ENCODE measurements at places on chromosomes 4 and X. TPM values are rescaled to one million over a fixed set of nuclear protein-coding genes. Genes with fewer than 3 reads are reported as not detected.

ATP8A1 gene
- 42.0 TPM for polyA plus RNA-seq

GUCY2F gene
- polyA plus RNA-seq, result 0.03 TPM

DNA sequence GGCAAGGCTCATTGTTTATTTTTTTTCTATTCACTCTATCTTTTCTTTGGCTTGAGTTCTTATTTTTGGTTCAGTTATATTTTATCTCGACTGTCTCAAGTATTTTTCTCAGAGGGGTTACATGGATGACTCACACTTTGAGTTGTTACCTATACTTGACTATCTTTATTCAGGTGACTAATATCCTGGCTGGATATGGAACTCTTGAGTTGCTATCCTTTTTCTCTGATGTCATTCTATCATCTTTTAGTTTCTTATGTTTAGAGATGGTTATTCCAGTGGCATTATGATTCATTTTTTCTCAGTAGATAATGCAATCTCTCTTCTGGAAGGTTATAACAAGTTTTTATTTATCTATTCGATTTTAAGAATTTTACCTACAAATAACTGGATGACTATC is 117.9 kb downstream of the COX18 start:
- DNase-seq, result no peak

GRCh38 chr4:122854447-122855352 is 28.1 kb downstream of the FGF2 start:
- peak; percentile 50 for DNase-seq

DNA sequence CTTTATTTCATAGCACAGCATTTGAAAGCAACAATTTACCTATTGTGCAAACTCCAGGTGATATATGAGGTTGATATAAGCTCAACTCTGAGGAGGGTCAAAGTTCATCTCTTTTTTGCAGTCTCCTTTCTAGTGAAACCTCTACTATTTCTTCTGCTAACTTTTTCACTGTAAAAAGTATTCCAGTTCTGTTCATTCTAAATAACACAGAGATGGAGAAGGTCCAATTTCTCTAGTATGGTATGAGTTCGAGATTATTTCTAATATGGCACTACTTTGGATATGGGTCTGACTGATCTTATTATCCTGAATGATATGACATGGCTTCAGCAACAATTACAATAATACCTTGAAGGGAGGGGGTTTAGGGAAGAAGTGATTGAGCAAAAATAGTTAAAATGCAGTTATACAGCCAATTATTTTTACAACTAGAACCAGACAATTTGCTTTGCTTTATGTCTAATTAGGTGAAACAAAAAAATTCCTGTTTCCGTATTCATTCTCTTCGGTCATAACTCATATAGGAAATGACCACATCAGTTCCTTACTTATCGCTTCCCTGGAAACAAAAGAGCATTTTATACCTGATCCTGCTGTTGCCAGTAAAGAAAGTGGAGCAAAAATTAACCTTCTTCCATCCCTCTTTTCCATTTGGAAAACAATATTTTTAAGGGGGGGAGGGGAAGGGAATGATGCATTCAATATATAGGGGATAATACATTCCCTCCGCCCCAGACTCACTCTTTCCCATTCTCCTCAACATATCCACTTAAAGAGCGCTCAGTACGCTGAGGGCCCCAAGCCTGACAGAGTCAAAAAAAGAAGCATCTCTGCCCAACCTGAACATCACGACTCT is 1.0 kb downstream of the TBC1D9 start:
- no peak for DNase-seq

BCAP31 gene
- 126 TPM for polyA plus RNA-seq

- DNase-seq, result no peak
Observed at GRCh38 chr4:143344774-143345173, 8.1 kb downstream of the GAB1 start.

- DNase-seq, result no peak
Observed at GRCh38 chrX:132518401-132518800, 29.6 kb upstream of the MBNL3 start.

CXXC4 gene
- 16.1 TPM for polyA plus RNA-seq

- DNase-seq, result no peak
Observed at GRCh38 chr4:174038481-174038880, 245.0 kb downstream of the FBXO8 start.

- no peak for DNase-seq
Observed at GRCh38 chr4:122635205-122635604, 14.3 kb upstream of the IL21 start.

- DNase-seq, result no peak
Observed at GRCh38 chrX:24186483-24186882, 37.0 kb downstream of the ZFX start.

DNA sequence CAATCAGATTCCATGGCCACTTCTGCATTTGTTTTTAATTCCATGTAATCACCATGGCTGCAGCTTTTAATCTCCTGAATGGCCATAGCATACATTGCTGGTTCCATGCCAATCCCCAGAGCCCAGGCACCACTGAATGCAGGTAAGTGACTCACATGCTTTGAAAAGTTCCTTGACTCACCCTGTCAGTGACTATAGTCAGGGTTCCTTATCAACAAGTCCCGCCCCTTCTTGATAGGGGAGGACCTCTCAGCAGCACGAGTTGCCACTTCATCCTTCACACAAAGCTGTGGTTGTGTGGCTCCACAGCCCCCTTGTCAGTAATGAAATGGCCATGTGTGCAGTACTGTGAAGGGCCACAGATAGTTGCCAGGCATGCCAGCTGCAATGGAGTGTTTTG is 516.6 kb downstream of the PPARGC1A start:
- no peak for DNase-seq

DNA sequence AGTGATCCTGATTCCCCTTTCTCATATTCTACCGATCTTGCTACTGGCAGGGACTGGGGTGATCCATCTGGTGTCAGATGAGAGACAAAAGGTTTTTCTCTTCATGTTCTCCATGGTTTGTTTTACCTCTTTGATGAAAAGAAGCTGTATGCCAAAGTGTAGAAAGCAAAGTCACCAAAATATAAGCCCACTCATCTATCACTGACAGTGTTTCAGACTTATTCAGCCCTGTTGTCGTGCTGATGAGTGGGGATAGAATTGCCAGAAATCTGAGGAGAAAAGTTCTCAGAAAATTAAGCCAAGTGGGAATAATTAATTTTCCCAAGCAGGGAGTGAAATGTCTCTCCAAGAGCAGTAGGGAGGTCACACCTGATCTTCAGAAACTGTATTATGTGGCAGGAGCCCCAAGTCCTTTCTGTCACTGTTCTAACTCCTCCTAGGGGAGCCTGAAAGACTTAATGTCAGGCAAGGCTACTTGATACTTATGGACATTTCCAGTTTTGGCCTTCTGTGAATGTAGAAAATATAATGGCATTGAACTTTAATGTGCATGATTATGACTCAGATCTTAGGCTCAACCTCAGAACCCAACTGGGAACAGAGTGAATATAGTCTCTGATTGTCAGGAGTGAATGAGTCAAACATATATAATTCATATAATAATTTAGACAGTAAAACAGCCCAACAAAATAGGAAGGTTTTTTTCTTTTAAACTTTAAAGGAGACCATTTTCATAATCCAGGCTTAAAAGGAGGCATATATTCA is 298.1 kb downstream of the ANKRD50 start:
- DNase-seq, result no peak

DNA sequence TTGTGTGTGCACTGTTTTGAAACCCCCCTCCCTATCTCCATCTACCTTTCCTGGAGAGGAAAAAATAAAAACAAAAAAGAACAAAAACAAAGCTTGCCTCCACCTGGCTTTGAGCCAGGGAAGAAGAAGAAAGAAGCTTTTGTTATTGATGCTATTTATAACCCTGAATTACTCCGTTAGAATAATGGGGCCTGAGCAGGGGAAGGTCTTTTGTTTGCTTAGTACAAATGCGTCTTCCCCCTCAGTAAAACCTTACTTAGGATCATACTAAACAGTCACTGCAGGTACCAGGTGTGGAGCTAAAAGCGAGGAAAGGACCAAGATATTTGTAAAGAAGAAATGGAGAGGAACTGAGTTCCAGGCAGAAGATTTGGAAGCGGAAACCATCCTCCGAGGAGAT is 352.1 kb downstream of the KCNIP4 start:
- no peak for DNase-seq

DNA sequence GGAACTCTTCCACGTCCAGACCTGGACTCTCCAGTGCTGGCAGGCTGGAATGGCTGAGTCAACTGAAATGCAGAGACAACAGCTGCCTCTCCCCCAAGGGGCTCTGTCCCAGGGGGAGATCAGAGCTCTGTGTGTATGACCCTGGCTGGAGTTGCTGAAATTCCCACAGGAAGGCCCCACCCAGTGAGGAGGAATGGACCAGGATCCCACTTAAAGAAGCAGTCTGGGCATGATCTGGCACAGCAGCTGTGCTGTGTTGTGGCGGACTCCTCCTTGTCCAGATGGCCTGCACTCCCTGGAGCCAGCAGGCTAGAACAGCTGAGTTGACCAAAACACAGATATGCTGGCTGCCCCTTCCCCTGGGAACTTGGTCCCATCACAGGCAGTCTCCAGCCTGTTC is 25.4 kb downstream of the C4orf17 start:
- DNase-seq, result no peak

GRCh38 chr4:169315530-169316343 is 45.0 kb upstream of the SH3RF1 start:
- no peak for DNase-seq

DNA sequence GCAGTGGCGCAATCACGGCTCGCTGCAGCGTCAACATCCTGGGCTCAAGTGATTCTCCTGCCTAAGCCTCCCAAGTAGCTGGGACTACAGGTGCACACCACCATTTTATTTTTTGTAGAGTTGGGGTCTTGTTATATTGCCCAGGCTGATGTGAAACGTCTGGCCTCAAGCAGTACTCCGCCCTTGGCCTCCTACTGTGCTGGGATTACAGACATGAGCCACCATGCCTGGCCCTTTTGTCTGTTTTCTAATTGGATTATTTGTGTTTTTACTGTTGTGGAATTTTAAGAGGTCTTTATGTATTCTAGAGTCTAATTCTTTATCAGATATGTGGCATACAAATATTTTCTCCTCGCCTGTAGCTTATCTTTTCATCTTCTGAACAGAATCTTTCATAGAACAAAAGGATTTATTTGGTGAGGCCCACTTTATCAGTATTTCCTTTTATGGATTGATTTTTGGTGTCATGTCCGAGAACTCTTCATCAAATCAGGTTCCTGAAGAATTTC is 18.9 kb downstream of the PLS3 start:
- no peak for DNase-seq

- no peak for DNase-seq
Observed at GRCh38 chr4:30901461-30902451, 181.6 kb downstream of the PCDH7 start.

RNF128 gene
- 0.86 TPM for polyA plus RNA-seq

GRCh38 chrX:45799576-45799975 is 598.9 kb upstream of the DIPK2B start:
- no peak for DNase-seq

- no peak for DNase-seq
Observed at GRCh38 chrX:137482136-137482535, 83.8 kb upstream of the ZIC3 start.

DNA sequence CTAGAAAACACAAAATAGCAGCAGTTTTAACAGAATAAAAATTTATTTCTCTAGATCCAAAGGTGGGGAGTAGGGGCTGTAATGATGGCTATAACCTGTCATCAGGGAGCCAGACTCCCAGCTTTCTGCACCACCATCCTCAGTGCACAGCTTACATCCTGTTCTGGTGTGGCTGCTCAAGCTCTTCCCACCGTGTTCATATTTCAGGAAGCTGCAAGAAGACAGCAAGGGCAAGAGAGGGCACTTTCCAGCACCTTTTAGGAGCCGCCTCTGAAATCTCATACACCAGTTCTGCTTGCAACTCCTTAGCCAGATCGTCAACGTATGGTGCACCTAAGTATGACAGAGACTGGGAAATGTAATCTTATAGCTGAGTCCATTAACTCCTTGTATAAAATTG is 253.7 kb downstream of the CENPC start:
- no peak for DNase-seq

- DNase-seq, result no peak
Observed at GRCh38 chr4:61427099-61427817, 227.1 kb downstream of the ADGRL3 start.

- no peak for DNase-seq
Observed at GRCh38 chr4:56082829-56083228, 134.1 kb downstream of the CEP135 start.

SPOCK3 gene
- 0.85 TPM for polyA plus RNA-seq

- DNase-seq, result no peak
Observed at GRCh38 chrX:138856881-138857604, 145.5 kb upstream of the FGF13 start.

DNA sequence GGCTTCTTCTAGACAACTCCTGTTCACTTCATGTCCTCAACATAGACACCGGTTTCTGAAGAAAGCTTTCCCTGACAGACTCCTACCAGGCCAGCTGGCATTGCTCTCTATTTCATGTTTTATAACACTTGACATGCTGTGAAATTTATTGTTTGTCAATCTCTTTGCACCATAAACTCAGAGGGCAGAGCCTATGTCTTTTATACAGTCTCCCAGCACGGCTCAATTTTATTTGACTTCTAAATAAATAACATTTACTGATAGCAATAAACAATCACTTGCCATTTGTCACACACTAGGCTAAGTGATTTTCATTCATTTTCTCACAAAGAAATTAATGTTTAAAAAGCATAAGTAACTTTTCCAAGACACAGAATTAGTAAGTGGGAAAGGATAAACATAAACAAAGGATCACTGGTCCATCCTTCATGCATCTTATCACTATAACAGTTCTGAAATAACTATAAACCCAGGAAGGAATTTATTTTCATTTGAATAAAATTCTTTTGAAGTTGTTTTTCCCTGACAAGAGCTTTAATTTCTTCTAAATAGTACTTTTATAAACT is 577.6 kb downstream of the TECRL start:
- DNase-seq, result no peak

- DNase-seq, result no peak
Observed at GRCh38 chr4:2182994-2183393, 58.9 kb downstream of the HAUS3 start.

DNA sequence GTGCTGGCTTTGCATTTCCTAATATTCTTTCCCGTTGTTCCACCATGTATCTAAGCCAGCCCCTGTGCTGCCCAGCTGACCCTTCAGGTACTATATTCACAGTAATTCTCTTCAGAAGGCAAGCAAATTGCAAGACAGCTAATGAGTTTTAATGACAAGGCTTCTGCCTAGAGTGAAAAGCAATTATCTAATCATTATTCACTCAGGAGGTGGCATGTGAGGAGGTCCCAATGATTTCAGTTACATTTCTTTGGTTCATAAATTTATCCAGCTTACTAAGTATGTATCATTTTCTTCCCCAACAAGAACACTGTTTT is 123.0 kb downstream of the RASGEF1B start:
- DNase-seq, result no peak
